DND-41 (cell line): ENCODE measurements at places on chromosomes 16 and 17.
A peak's percentile ranks its signal among the peaks of the same experiment; 100 is the strongest.

GRCh38 chr17:81419886-81420768 lies 24.9 kb downstream of the BAHCC1 start:
- DNase-seq: no peak

DNA sequence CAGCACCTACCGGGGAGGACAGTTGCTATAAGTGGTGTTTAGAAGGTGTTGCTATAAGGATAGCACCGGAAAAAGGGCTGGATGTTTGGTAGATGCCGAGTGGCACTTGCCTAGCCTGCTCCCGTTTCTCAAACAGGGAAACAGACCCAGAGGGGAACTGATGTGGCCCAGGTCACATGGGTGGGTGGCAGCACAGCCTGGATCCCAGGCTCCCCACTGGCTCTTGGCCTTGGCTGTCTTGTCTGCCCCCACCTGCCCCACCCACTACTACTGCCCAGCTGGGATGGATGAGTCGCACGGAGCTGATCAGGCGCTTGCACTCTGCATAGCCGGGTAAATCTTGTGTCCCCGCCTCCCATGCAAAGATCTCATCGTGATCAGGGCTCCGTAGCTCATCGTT lies 7.2 kb downstream of the SMTNL2 start:
- DNase-seq: no peak

GRCh38 chr17:73269791-73270190 lies 8.1 kb upstream of the CPSF4L start:
- DNase-seq: no peak

- no peak for DNase-seq
Observed at GRCh38 chr17:27562777-27563455, 68.1 kb upstream of the LGALS9 start.

DNA sequence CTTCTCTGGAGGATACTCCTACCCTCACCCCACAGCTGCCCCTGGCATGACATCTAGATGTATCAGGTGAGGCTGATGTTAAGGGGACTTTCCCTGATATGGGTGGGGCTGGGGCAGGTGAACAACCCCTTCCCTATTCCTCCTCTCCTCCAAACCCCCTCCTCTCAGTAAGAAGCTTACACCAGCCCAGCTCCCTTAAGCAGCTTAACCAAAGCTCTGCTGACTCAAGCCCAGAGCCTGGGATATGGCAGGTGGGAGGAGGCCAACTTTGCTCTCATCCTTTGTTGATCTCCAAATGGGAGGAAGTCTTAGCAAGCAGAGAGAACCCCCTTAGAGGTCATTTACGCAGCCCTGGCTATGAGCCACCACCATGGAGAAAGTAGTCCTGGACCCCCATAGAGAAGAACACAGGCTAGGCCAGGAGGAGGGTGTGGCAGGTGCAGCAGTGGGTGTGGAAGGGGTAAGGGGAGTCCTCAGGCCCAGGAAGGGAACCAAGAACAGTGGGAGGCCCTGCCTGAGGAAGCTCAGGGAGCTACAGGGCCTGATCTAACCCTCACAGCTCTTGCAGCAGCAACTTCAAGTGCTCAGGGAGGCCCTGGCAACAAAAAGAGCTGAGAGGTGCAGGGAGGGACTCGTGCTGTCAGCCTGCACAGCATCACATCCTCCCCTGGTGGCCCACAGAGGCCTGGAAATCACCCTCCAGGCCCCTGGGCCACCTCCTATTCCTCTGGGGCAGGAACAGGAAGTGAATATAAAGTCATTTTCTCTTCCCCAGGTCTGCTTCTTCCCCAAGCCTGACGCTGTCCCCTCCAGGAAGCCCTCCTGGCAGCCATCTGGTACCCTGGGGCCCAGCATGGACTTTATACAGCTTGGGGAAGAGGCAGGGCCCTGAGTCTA lies 2.9 kb downstream of the UNC119 start:
- DNase-seq: peak; percentile 35

- no peak for DNase-seq
Observed at GRCh38 chr16:29014561-29015069, 29.8 kb downstream of the LAT start.

- no peak for DNase-seq
Observed at GRCh38 chr17:59437791-59438281, 106.4 kb downstream of the YPEL2 start.

GRCh38 chr17:15651583-15652110 lies 32.1 kb upstream of the FBXW10B start:
- peak; percentile 64 for DNase-seq

GRCh38 chr17:74212209-74212912 lies 1.0 kb upstream of the TTYH2 start:
- no peak for DNase-seq

- DNase-seq: no peak
Observed at GRCh38 chr17:11969565-11969964, 27.7 kb downstream of the ZNF18 start.

GRCh38 chr16:46658925-46659324 lies 30.1 kb downstream of the VPS35 start:
- DNase-seq: no peak

DNA sequence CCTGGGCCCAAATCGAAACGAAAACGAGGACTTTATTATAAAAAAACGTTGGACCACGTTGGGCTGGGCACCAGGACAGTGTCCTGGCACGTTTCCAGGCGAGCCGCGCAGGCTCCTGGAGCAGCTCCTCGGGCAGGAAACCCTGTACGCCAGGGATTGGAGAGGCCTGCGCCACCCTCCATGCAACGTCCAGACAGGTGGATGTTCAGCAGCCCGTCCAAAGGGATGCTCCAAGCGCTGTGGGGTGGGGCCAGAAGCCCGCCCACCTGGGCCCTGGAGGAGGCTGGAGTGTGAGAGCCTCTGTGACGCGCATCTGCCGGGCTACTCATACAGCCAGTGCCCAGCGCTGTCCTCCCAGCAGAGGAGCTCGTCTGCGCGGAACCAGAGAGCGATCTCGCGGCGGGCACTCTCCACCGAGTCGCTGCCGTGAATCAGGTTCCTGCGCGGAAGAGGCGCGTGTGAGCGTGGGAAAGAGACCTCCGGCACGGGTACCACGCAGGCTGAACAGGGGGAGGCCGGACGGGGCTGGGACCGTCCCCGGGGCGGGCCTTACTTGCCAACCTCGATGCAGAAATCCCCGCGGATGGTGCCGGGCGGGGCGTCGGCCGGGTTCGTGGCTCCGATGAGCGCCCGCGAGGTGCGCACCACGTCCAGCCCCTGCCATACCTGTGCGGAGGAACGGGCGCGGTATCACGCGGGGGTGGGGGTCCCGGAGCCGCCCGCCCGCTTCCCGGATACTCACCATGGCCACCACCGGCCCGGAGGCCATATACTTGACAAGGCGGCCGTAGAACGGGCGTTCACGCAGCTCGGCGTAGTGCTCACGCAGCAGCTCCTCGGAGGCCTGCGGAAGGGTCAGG lies 785 bp downstream of the NME3 start:
- DNase-seq: no peak

- peak; percentile 87 for DNase-seq
Observed at GRCh38 chr16:77807-78443, at the start of gene MPG. Gene MPG, plus strand, starts transcription at chr16:78225. Its CDS starts 85 bp downstream, at chr16:78310.

- no peak for DNase-seq
Observed at GRCh38 chr17:57806167-57806830, 43.5 kb downstream of the MRPS23 start.

DNA sequence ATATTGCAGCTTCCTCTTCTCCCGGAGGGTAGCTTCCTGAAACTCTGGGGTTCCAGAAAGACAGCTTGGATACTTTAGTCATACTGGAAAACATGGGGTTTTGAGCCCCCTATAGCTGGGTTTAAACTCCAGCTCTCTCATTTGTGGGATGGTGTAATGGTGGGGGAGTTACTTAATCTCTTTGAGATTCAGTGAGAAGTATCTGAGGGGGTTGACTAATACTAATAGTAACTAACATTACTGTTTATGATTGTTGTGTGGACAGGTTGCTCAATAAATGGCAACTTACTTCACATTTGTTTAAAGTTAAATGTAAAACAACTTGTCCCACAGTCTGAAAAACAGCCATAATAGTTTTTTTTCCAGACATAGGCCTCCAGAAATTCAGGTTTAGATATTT lies 5.1 kb upstream of the SUZ12 start:
- DNase-seq: no peak

GRCh38 chr16:8634991-8635736 lies 13.7 kb downstream of the METTL22 start:
- DNase-seq: no peak

DNA sequence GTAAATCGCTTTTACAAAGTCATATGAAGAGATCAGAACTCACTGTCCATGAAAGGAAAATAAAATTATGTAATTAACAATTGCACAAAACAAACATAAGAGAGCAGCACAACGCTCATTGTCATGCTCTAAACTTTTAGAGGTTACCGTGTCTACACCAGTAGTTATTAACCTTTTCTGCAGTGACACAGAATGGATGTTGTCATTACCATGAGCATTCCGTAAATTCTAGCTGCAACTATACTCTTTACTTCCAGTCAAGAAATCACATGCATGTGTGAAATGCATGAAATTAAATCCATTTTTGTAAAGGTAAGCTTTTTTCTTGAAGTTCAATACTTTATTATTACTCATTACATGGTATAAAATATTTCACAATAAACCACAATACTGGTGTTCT lies 38.2 kb downstream of the USP32 start:
- DNase-seq: no peak

GRCh38 chr17:50785946-50786570 lies 18.7 kb upstream of the ANKRD40CL start:
- no peak for DNase-seq

DNA sequence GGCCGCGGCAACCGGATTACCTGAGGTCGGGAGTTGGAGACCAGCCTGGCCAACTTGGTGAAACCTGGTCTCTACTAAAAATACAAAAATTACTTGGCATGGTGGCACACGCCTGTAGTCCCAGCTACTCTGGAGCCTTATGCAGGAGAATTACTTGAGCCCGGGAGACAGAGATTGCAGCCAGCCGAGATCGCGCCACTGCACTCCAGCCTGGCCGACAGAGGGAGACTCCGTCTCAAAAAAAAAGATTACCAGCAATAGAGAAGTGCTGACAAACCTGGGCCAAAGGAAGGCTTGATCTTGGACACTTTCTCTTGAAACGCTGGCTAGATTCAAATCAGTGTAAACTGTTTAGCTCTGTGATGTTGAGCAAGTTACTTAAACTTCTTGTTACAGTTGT lies 4.3 kb downstream of the MT1H start:
- no peak for DNase-seq

GRCh38 chr17:81254955-81255717 lies 16.0 kb downstream of the NDUFAF8 start:
- DNase-seq: no peak

GRCh38 chr17:11814655-11815262 lies 182.5 kb downstream of the ZNF18 start:
- DNase-seq: no peak

DNA sequence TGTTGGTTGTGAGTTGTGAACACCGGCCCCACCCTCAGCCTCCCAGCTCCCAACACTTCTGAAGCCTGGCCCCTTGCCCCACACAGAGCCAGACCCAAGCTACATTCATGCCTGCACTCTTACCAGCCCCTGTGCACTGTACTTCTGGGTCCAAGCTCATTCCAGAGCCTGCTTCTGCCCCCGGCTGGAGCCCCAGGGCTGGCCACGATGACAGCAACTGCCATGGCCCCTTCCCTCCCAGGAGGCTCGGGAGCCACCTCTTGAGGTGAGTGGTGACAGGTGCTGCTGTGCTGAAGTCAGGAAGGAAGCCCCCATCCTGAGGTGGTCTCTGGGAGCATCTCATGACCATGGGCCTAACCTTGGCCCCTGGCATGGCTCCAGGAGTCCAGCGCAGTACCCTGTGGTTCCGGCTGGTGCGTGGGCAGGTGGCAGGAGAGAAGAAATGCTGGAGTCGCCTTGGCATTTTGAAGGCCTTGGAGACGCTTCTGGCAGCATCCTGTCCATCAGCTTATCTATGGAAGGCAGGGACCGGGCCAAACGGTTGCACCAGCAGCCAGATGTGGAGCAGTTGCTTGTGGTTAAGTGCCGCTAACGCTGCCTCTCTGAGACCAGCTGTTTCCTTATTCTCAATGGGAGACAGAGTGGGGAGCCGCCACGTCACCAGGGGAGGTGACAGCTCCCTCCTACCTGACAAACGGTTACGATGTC lies 3.9 kb upstream of the CDT1 start:
- DNase-seq: peak; percentile 94

DNA sequence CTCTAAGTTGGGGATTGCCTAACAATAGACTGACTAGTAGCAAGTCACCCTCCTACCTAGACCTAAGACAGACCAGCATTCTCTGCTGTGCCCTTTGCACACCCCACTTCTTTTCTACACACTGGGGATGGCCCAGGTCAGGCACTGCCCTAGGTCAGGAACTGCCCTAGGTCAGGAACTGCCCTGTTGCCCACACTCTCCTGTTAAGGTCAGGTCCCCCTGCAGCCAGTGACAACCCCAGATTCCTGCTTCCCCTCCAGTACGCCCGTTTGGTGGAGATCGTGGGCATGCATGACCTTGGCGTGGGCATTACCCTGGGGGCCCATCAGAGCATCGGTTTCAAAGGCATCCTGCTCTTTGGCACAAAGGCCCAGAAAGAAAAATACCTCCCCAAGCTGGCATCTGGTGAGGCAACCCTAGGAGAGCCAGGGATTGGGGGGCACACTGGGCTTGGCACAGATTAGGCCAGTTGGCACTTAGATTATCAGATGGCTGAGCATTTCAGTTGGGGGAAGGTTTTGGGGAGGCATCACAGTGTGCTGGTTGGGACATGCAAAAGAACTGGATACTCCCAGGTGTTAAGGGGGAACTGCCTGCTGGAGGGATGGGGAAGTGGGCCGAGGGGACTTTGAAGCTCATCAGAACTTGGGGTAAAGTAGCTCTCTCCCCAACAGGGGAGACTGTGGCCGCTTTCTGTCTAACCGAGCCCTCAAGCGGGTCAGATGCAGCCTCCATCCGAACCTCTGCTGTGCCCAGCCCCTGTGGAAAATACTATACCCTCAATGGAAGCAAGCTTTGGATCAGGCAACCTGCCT lies 1.7 kb downstream of the ACADVL start:
- DNase-seq: no peak

GRCh38 chr17:44115585-44116415 lies 7.6 kb downstream of the HDAC5 start:
- peak; percentile 38 for DNase-seq

DNA sequence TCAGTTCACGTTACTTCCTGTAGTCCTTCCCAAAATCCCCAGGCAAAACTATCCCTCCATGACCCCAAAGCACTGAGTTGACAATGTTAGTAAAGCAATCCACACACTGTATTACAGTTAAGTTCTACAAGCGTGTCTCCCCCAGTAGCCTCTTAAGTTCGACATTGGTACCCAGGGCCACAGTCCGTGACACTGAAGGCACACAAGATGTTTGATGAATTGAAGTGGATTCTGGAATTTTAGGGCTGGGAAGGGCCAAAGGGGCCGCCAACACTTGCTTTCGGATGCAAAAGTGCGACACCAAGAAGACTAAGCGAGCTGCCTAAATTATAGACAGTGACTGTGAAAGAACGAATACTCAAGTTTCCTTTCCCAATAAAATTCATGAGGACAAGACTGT lies 1.5 kb downstream of the VPS35 start:
- DNase-seq: no peak

- DNase-seq: peak; percentile 43
Observed at GRCh38 chr17:46877466-46877865, 26.1 kb downstream of the WNT9B start.

- DNase-seq: no peak
Observed at GRCh38 chr16:46607529-46607928, 13.7 kb downstream of the SHCBP1 start.
